ENCODE measurements at places on chromosomes 2 and 18.

DNA sequence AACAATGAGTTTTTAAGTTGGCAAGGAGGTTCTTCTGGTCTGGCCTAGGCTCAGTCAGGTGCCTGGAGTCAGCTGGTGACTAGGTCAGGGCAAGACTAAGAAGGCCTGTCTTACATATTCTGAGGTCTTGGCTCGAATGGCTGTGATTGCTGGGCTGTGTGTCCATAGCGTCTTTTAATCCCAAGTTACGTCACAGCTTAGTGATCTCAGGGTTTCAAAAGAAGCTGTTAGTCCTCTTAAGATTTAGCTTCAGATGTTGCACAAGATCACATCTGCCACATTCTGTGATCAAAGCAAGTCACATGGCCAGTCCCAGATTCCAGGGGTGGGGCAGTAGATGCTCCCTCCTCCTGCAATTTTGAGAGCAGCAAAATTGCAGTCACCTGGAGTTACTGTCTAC is 61.3 kb downstream of the PKP4 start:
- DNase-seq, result no peak

DNA sequence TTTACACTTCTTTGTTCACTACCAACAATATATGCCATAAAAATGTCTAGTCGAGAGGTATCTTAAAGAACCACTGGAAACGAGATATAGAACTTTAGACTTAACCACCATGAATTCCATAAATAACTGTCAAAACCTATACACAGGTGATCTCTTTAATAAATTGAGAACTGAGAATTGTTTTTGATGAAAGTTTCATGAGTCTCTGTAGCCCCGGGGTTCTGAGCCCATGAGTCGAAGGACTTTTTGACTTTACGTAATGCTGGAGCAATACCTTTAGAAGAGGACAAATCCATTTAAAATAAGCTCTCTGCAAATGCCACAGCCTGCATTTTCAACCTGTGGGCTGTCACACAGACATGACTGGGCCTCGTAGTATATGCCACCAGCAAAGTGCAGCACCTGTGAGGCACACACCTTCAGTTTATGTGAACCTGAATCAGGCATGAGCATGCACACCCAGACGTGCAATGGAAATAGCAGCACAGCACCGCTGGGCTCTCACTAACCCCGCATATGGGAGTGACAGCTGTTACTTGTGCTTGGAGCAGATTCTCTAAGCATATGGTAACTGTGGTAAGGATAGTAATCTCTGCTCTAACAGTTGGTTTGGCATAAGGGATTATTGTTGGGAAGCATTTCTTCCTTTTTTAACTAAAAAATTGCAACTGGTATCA is 383.2 kb downstream of the SOCS6 start:
- DNase-seq, result no peak

GRCh38 chr2:38122344-38122743 is 46.4 kb upstream of the CYP1B1 start:
- DNase-seq, result no peak

- DNase-seq, result no peak
Observed at GRCh38 chr2:149029307-149029965, 9.1 kb upstream of the LYPD6B start.

- DNase-seq, result no peak
Observed at GRCh38 chr18:34787931-34788532, 77.9 kb downstream of the DTNA start.

DNA sequence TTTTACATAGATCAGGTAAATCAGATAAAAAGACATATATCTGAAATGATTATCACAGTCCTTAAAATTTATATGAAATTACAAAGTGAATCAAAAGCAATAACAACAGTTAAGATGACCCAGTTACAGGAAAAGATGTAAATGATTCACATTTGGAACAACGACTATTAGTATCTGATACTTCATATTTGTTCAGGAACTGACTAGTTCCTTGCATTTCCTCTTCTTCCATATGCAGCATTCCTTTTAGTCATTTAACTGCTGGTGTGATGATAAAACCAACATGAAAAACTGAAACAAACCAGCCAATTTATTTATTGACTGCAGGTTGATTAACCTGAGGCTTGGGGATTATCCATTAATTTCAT is 75.2 kb downstream of the RBMS1 start:
- no peak for DNase-seq

- DNase-seq, result no peak
Observed at GRCh38 chr18:6610466-6610865, 119.0 kb upstream of the ARHGAP28 start.

- DNase-seq, result no peak
Observed at GRCh38 chr2:60364491-60364890, 189.0 kb downstream of the BCL11A start.

GRCh38 chr2:147086715-147087114 is 758.1 kb upstream of the ACVR2A start:
- no peak for DNase-seq

DNA sequence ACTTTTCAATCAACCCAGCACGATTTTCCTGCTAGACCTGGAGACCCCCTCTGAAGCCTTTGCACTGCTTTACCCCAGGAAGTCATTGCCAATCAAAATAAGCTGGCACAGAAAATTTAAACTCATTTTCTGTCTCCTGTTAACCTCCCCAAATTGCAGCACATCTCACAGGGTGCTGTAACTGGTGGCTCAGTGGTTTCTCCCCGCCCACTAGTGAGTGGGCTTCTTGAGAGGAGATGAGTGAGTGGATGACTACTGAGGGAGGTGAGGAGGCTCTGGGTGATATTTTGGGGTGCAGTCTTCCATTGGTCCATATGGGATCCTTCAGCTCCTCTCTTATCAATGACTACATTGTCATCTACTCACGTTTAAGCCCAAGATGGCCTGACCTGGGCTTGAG is 239.8 kb upstream of the HS6ST1 start:
- DNase-seq, result no peak

DNA sequence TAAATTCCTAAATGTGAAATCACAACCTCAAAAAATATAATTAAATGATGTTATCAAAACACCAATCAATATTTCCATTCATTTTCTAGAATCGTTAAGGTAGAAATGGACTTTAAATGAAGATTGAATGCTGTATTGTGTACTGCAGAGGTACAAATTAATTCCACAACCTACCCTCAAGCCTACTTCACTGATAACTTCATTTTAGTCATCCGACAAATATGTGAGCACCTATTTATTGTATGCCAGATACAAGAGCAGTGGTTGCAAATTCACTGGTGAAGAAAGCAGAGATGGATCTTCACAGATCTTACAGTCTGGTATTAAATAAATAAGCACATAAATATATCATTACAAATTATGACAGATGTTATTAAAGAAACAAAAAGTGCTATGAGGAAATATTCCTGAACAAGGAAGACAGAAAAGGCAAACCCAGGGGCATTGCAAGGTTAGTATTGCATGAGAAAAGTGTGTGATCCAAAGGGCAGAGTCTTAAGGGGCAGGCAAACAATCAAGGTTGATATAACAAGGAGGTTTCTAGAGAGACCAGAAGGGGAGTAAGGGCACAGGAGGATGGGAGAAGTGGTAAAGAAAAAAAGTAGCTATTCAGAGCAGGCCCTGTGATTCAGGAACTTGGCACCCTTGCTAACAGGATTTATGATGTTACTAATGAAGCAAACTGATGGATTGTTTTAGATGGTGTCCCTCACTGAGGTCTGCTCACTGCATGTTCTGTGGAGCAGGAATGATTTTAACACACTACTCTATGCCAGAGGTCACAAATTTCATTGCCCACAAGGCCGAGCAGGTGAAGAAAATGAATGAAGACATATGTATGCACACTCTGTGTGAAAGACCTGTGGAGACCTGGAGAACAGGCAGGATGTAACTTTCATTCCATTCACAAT is 128.0 kb upstream of the CCDC150 start:
- no peak for DNase-seq

GRCh38 chr2:155645791-155646190 is 686.7 kb downstream of the NR4A2 start:
- no peak for DNase-seq

DNA sequence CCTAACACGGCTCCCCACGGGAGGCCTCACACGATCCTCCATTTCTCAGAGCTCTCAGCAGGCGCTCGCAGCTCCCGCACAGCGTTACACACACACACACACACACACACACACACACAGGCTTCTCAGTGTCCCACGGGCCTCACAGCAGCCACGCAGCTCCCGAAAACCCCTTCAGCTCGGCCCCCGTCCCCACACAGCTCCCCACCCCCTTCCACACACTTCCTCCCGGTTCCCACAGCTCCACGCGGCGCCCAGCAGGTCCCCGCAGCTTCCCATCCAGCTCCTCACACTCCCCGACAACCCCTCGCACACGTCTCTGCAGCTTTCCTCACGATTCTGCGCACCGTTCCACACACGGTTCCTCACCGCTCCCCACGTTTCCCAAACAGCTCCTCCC is 41.6 kb downstream of the KIF1A start:
- DNase-seq, result no peak

- no peak for DNase-seq
Observed at GRCh38 chr18:32271672-32272208, 81.9 kb downstream of the MEP1B start.

GRCh38 chr2:165593081-165593480 is 123.6 kb downstream of the CSRNP3 start:
- DNase-seq, result no peak

DNA sequence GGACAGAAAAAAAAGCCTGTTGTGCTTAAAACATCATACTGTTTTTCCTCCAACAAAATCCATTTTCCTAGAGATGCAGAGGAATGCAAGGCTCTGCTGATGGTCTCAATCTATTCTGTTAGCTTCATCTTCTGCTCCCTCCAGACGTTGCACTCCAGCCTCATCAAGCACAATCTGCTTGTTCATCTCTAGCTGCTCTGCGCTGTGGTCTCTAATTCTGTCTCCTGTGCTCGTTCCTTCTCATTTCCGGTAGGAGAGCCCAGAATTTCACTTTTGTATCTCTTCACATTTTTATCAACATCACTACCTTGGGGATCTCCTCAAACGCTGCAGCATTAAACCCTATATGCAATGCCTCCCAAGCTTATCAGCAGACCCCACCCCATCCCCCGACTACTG is 708.9 kb downstream of the RNF144A start:
- DNase-seq, result no peak

DNA sequence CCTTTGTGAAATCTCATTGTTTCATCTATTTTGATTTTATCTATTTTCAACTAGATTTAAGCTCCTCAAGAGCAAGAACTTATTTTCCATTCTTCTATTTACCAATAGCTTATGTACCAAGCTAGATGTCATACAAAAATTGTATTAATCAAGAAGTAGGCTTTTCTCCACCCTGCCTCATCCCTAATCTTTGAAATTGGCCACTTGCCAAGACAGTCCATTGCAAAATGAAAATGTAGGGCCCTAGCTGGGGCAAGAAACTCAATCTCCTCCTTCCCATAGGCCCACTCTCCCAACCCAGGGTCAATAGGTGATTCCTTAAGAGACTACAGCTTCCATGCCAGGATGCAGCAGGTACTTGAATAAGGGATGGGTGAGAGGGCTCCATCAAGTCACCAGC is 39.3 kb upstream of the STPG4 start:
- DNase-seq, result no peak

- no peak for DNase-seq
Observed at GRCh38 chr2:45904267-45904945, 252.9 kb downstream of the PRKCE start.

- no peak for DNase-seq
Observed at GRCh38 chr2:195820867-195821565, 164.0 kb downstream of the SLC39A10 start.

GRCh38 chr2:2640371-2640770 is 309.3 kb upstream of the MYT1L start:
- DNase-seq, result no peak

- DNase-seq, result no peak
Observed at GRCh38 chr2:230762317-230762896, 49.8 kb downstream of the CAB39 start.

DNA sequence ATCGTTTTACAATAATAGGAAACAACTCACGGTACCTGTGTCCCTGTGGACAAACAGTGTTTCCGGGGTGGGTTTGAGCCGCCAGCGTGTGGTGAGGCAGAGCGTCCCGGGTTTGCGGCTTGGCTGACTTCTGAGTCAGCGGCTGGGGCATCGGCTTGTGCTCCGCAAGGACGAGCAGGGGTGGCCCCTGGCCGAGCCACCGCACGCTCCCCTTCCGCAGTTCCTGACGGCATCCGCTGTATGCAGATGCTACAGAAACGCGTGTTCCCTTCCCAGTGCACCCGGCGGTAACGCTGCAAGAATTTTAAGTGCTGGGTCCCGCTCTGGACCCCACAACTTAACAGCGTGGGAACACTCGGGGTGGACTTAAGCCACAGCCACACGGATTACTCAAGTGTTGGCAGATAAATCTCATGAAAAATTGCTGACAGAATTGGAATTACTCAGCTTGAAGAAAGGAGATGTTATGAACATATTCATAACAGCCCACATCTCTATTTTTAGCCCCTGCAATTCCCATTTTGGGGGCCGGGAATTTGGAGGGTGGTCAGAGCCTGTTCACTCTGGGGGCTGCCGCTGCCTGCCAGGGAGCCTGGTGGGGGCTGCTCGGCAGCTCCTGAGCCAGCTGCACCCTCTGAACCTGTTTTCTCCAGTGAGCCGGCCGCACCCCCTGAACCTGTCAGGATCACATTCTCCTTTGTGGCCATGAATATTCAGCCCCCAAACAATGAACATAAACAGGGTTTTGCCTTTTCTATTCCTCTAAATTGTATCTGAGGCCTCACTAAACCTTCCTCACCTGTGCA is 12.6 kb upstream of the KCNG2 start:
- DNase-seq, result no peak

GRCh38 chr2:172702451-172702850 is 33.2 kb upstream of the RAPGEF4 start:
- no peak for DNase-seq

GRCh38 chr18:70289351-70290312 is 787 bp downstream of the SOCS6 start:
- DNase-seq, result no peak

DNA sequence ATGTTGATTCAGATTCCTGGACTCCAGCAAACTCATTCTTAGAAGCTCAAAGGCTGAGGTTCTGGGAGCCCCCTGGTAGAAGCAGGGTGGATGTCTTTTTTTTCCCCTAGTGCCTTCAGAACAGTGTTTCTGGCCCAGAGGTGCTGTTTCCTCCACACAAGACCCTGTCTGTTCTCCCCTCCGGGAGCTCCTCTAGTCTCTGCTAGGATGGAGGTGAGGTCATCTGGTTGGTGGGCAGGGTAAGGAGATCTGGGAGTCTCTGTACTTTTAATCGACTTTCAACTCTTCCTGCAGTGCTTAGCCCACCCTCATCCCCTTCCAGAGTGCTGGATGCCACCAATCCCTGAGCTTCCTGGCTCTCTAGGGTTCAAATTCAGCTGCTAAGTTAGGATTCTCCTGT is 192.0 kb downstream of the SH3BP4 start:
- DNase-seq, result peak; percentile 29

Data from H1 (cell line).